ENCODE measurements at places on chromosomes 4 and X.
A peak's percentile ranks its signal among the peaks of the same experiment; 100 is the strongest.

DNA sequence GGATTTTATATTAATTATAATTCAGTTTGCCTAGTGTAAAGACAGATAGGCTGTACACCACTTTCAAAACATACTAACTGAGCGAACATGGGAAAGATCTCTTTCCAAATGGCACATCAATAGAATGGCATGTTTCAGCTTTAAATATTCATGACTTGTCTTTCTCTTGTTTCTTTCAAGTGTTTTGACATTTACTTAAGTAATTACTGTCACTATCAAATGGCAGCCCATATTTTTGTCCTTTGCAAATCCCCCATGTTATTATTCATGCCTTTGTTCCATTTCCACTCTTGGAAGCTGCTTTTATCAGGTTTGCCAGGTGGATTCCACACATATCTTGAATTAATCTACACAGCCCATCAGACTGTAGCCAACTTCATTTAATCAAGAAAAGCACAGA is 89.2 kb upstream of the GLRA2 start:
- no peak for DNase-seq

GRCh38 chr4:152045807-152046571 is 285.2 kb upstream of the GATB start:
- peak; percentile 31 for DNase-seq

GRCh38 chrX:118503260-118504041 is 7.8 kb downstream of the DOCK11 start:
- DNase-seq, result peak; percentile 11

DNA sequence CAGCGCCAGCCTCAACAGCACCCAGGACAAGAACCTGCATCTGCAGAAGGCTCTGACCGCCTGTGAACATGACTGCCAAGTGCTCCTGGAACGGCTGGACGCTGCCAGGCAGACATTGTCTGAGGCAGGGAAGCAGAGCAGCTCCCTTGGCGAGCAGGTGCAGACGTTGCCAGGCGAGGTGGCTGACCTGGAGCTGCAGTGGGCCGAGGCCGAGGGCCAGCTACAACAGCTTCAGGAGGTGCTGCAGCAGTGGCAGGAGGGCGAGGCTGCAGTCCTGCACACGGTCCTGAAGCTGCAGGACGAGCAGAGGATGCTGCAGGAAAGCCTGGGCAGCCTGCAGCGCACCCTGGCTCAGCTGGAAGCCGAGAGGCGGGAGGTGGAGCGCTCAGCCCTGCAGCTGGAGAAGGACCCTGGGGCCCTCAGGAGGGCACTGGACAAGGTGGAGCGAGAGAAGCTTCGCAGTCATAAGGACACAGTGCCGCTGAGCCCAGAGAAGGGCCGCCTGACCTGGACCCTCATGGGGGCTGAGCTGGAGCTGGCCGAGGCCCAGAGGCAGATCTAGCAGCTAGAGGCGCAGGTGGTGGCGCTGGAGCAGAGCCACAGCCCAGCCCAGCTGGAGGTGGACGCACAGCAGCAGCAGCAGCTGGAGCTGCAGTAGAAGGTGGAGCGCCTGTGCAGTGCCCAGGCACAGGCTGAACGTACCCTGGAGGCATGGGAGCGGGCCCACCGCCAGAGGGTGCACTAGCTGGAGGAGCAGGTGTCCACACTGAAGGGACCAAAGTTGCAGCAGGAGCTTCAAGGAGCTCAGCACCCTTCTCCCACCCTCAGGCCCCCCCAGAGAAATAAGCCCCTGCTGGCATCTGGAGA is 16.4 kb downstream of the SMIM10L2A start:
- DNase-seq, result no peak

- DNase-seq, result peak; percentile 29
Measured at GRCh38 chrX:1164322-1165288, 47.8 kb downstream of the CRLF2 start.

DNA sequence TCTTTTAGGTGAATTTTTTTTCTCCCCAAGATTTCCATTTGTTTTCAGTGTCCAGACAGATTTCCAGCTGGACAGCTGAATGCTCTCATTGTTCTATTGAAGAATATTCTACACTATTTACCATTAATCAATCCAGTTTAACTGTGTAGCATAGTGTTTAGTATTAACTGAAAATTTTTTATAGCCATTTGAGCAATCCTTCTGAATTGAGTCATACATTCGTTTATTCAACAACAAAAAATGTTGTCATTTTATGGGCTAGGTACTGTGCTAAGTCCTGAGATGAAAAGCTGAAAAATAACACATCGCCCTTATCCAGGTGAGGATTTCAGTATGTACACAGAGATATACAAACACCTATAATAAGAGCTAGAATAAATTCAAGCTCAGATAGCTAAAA is 223.3 kb downstream of the COL25A1 start:
- no peak for DNase-seq

GRCh38 chr4:8847764-8848163 is 23.9 kb downstream of the HMX1 start:
- DNase-seq, result no peak

DNA sequence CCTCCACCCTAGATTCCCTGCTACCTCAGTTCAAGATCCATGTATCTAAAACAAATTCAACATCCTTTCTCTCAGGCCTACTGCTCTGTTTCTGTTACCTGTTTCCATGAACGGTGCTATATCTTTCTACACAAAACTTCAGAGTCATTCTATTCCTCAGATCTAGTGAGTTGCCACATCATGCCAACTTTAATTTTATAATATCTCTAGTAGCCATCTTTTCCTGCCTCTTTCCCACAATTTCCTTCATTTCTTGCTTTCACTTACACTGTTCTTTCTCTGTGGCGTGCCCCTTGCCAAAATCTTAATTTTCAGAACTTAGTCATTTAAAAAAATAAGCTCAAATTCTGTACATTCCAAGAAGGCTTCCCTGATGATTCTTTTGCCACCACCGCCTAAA is 15.2 kb downstream of the GUCY1A1 start:
- no peak for DNase-seq

GRCh38 chrX:19368576-19368975 is 24.8 kb downstream of the PDHA1 start:
- DNase-seq, result no peak

- DNase-seq, result no peak
Measured at GRCh38 chr4:92175250-92175649, 128.5 kb upstream of the GRID2 start.

DNA sequence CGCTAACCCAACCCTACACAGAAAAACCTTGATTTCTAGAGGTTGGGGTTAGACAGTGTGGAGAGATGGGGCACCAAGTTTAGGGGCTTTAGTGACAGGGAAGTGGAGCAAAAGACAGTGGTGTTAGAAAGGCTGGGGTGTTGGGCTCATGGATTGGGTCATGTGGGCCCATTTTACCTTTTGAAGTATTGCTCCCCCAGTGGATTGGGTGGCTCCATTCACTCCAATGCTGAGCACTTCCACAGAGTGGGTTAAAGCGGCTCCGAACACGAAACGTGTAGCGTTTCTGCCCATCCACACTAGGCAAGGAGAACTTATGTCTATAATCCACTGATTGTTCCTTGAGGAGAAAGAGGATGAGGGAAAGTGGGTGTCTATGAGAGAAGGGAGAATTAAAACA is 2.3 kb downstream of the IL2RG start:
- DNase-seq, result no peak

- DNase-seq, result no peak
Measured at GRCh38 chr4:100362366-100362765, 155.5 kb downstream of the EMCN start.

- no peak for DNase-seq
Measured at GRCh38 chr4:80393246-80393969, 57.9 kb downstream of the CFAP299 start.

GRCh38 chr4:95956094-95956493 is 116.2 kb downstream of the PDHA2 start:
- DNase-seq, result no peak

GRCh38 chr4:150952167-150952845 is 62.8 kb downstream of the LRBA start:
- DNase-seq, result no peak

- no peak for DNase-seq
Measured at GRCh38 chrX:7116081-7116480, 31.4 kb upstream of the STS start.

DNA sequence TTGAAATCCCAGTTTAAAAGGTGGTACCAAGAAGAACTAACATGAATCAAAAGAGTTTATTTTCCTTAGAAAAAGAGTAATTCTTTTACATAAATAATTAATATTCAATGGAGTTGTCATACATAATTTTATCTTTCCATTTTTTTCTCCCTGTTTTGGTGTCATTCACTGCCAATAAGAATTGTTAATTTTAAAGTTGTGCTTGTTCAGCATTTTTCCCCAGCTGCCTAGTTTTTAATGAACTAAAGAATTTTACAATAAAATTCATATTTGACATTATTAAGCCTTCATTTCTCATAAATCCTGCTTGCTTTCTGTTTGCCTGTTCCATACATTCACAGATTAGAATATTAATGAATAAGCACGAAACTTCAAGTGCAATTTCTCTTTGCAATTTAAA is 393.6 kb downstream of the GRXCR1 start:
- DNase-seq, result no peak

DNA sequence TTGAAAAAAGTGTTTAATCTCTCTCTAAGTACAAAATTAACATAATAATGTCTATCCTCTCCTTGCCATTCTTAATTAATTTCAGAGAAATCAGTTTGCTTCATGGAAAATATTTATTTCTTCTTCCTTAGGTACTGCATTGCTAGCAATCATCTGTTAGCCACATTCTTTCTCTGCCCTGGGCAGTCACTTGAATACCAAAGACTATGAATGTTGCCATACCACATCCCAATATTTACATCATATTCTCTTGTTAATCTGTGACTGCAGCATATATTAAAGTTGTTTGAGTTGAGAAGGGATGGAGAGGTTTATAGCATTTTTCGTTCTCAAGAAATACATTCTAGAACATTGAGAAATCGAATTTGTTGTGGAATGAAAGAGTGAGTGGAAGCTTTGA is 672.8 kb downstream of the PCDH7 start:
- DNase-seq, result no peak

- DNase-seq, result no peak
Measured at GRCh38 chr4:53575552-53575951, 15.7 kb downstream of the LNX1 start.

DNA sequence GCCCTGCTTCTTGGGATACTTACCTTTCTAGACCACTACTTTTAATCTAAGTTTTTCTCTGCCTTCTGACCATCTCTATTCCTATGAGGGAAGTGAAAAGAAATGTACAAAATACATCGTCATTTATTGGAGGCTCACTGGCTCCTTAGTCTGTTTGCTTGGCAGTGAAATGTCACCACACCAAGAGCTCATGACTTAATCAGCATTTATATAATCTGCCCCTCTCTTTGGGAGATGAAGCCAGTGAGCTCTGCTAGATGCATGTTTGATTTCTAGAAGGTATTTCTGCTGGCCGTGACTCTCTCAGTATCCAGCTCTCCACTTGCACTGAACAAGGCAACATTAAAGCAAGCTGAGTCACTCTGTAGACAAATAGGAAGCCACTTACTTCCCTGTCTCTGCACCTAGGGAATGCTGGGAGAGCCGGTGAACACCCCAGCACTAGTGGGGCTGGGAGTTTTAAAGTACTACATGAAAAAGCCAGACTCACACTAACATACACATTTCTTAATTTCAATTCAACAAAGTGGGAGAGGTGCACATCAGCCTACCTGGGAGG is 79.1 kb downstream of the MID1IP1 start:
- DNase-seq, result peak; percentile 25

- DNase-seq, result no peak
Measured at GRCh38 chr4:5383191-5383980, 325.0 kb downstream of the EVC2 start.

- DNase-seq, result no peak
Measured at GRCh38 chr4:136277741-136278140, 1254.6 kb downstream of the PCDH18 start.

GRCh38 chrX:130531066-130531465 is 129.3 kb downstream of the RBMX2 start:
- no peak for DNase-seq

DNA sequence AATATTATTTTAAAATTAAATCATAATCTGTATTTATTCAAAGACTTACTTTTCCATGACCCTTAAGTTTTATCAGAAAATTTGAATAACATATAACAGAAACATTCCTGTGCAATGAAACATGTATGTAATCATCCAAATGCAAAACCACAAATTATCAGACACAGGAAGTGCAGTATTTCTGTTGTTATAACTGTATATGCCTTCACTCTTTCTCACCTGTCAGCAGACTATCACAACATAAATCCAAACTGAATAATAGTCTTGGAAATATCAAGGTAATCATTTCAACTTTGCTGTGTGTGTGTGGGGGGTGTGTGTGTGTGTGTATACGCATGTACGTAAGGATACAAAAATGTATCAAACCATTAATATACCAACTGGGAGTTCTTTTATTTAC is 285.9 kb downstream of the SLC7A11 start:
- DNase-seq, result no peak

DNA sequence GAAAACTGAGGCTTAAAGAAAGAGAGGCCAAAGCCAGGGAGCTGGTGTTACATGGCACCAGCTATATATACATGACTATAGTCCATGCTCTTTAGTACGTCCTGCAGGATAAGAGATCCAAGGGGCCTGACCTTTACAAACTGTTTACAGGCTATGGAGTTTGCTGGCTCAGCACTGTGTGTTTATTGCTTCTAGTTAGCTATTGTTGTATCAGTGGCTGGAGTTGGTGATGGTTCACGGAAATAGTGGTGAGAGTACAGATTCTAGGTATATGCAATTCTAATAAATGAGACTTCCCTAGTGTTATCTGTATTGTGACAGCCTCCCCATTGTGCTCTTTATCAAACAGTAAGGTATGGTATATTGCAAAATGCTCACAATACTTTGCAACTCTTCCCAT is 46.5 kb downstream of the REPS2 start:
- DNase-seq, result no peak

GRCh38 chr4:124389591-124389990 is 322.9 kb downstream of the ANKRD50 start:
- no peak for DNase-seq

DNA sequence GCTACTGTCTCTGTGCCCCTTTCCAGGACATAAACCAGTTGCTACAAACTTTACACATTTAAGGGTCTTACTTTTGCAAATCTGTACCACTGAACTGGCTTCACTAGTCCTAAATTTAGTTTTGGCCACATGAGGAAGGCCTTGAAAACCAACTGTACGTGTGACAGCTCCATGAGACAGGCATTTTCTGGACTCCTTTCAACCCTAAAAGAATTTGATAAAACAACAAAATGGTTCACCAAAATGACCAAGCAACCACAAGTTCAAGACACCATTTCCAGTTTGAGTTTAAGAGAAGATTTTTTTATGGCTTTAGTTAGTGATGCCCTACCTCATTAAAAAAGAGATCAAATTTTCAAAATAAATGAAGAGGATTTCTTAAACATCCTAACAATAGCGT is 246.4 kb downstream of the ZNF674 start:
- no peak for DNase-seq

- no peak for DNase-seq
Measured at GRCh38 chr4:74365761-74366160, 816 bp downstream of the EREG start.

GRCh38 chr4:51930557-51930956 is 87.6 kb downstream of the DCUN1D4 start:
- DNase-seq, result no peak

DNA sequence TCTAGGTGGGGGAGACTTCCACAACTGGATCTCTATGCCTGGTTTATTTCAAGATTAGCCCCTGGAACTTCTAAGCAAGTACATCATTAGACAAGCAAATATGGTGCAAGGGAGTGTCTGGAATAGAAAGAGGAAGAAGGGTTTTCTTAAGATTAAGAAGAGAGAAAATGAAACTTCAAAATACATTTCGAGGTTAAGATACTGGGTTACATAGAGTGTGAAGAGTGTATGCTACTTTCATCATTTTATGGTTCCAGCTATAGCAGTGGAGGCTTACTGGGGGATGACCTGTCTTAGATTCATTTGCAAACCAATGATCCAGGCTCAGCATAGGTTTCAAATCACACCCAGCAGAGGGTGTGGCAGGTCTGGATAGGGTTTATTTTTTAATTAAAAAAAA is 144.4 kb upstream of the GATB start:
- no peak for DNase-seq

Measured in inflammatory macrophage (primary cell).